Activated CD4-positive, alpha-beta T cell treated with anti-CD3 and anti-CD28 coated beads, Interleukin-2, Interleukin-6, amounts not matched to agents 100 ng/mL and 50 ng/mL, durations not matched to agents 16 hours and 8 hours (primary cell): ENCODE measurements at places on chromosomes 1 and 21.

GRCh38 chr1:50975436-50975835 lies 5.4 kb downstream of the CDKN2C start:
- DNase-seq: no peak

GRCh38 chr1:3702990-3703728 lies 49.1 kb upstream of the CCDC27 start:
- no peak for DNase-seq

GRCh38 chr1:15351310-15351709 lies 58.4 kb upstream of the EFHD2 start:
- no peak for DNase-seq

- peak; percentile 89 for DNase-seq
Observed at GRCh38 chr1:7549277-7550161, 221.6 kb upstream of the VAMP3 start.

DNA sequence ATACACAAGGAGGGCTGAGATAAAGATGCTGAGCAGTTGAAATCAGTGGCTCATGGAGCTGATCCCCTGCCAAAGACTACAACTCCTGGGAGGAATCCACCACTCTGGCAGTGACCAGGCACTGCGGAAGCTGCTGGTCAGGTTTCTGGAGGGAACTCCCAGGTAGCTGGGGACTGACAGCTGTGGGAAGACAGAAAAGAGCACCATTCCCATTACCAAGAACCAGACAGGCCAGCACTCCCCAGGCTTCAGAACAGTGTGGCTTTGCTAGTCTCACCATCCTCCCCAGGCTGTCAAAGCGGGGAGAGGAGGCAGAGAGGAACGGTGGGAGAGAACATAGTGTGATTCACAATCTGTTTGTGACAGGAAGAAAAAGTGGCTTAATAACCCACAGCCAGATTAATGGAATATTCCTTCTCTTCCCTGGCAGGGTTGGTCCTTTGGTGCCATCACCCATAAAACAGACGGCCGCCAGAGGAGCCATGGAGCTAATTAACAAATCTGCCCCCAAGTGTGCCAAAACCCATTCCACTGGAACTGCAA lies 92.1 kb downstream of the MAB21L3 start:
- DNase-seq: no peak

DNA sequence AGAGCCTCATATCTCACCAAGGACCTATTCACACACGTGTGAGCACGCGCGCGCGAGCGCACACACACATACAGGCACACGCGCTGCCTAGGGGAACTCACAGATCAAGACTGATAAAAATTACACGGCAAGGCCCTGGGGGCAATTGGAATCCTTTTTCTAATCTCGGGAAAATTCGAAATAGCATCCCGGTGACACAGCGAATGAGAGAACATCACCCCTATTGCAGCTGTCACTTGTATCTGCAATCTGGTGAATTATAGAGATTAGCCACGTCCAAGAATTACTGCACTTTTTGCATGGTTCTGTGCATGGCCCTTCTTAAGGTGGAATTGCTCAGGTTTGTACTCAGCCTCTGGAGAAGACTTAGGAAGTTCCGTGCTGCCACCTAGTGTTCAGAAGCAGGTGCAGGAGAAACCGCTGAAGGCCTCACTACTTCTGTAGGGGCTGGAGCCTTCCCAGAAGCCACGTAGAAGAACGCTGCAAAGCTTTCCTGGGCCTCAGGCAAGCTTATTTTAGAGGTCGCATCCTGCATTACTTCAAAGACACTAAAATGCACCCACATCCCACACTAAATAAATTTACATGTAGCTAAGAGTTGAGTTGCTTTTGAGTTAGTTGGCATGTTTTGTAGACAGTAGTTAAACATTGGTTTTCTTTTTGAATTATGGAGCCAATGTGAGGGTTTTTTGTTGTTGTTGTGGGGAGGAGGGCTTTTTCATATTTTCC lies 229.2 kb upstream of the CAMK1G start:
- DNase-seq: peak; percentile 67

- DNase-seq: no peak
Observed at GRCh38 chr1:116915086-116915661, 5.5 kb downstream of the PTGFRN start.

DNA sequence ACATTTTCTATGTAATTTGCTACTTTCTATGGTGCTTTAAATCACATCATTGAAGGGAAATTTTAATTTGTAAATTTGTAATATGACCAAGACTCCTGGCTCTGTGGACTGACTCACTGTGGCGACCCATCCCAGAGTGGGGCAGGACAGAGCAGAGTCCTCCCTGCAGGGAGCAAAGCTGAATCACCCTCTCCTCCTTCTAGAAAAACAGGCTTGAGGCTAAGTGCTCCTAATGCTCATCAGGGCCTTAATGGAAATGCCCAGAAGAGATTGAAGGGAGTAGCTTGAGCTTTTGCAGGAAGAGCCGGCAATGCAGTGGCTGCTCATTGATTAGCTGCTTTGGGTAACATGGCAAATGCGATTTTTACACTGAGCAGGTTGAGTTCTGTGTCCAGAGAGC lies 16.8 kb downstream of the S100A10 start:
- DNase-seq: no peak

DNA sequence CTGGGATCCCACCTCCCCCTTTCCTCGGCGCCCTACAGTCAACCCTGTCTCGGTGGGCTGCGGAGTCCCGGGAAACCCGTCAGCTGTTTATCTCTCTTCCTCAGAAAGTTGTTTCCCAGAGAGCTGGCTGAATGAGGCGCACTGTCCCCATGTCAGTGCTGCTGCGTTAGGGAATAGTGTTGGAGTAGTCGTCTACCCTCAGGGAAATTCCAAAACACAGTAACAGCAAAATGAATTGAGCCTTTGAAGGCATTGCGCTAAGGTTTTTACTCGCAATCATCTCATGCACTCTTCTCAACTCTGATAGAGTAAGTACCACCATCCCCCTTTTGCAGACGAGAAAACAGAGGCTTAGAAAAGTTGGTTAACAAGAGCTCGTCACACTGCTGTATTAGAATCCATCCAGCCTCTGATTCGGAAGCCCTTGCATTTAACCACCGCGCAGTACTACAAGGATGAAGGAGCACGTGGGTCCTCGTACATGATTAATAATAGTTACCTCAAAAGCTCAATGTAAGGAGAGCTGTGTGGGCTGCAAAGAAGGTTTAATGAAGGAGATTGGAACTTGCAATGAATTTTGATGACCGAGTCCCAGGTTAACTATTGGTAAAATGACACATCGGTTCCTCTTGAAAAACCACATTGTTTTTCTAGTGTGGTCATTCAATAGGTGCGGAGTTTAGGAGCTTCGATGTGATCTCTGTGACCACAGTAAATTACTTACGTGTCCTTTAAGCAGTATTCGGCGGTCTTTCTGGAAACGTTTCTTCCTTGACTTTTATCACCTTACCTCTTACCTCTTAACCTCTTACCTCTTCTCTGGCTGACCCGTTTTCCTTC lies 788 bp upstream of the EDEM3 start:
- DNase-seq: peak; percentile 38

- peak; percentile 70 for DNase-seq
Observed at GRCh38 chr1:36323636-36324352, at the start of gene EVA1B. EVA1B (minus strand) TSS chr1:36323645; CDS start chr1:36323037, 608 bp downstream.

DNA sequence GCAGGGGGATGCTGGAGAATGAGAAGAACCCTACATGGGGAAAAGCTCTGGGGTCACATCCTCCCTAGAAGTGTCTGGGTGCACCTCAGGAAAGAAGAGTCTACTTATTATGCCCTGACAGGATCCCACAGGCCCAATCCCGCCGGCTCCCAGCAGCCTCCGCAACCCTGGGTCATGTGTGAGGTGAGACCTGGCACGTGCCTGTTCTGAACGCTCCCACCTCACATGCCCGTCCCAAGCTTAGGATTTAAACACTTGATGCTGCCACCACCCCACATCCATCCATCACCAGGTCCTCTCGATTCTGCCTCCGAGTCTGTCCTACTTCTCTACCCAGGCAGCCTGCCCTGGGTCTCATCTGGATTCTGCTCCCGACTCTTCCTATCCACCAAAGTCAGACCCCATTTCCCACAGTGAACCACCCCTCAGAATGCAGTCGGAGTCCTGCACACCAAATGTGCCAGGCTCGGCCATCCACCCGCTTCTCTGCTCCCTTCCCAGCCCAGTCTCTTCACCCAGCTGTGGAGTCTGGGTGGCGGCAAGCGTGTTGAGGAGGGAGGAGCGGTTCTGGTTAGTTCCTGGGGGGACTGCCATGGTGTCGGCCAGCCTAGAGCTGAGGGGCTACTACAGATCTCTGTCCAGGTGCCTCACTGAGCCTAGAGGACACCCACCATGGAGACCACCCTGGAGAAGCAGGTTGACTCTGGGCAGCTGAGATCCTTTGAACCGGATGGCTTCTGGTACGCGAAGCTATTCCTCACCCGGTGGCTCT lies 23.9 kb downstream of the SLC2A1 start:
- DNase-seq: no peak

- DNase-seq: peak; percentile 63
Observed at GRCh38 chr1:157496121-157496526, 56.2 kb downstream of the FCRL5 start.

- no peak for DNase-seq
Observed at GRCh38 chr1:73789965-73790364, 408.0 kb downstream of the LRRIQ3 start.

DNA sequence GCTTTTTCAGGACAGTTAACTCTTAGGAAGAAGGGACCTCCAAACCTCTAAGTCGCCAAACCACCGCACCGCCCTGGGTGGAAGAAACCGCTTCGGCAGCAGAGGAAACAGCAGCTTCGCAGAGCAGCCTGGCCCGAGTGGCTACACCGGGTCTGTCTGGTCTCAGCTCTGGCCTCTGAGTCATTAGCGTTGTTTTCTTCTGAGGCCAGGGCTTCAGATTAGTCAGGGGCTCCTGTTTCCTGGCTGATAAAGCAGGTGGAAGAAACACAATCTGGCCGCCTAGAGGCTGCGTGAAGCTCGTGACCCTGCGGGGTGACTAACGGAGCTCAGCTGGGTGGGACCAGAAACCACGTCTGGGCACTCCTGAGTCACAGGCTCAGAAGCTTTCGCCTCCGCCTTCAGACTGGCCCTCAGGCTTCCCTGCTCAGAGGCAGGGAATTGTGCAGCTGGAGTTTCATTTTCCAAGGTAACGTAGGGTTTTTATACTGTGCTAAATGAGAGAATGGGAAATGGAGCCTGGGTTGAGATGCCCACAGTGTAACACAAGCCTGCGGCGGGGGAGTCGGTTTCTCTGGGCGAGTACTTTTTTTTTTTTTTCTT lies 44.9 kb downstream of the CHAF1B start:
- DNase-seq: peak; percentile 88

DNA sequence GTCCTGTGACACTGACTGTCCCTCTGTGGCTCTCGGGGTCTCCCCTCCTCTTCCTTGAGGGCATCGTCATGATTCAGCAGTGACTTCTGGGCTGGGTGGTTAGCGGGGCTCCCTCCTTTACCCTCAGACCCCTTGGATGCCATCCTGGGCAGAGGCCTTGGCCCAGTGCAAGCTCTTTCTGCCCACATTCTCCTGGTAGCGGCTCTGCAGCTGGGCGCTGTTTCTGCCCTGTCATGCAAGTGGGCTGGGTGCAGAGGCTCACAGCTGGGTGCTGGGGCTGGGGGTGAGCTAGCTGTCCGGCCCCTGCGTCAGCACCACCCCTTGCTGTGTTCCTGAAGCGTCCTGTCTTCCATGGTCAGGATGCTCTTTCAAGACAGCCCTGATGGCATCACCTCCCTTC lies 158.5 kb downstream of the PCBP3 start:
- DNase-seq: no peak

- no peak for DNase-seq
Observed at GRCh38 chr1:29939079-29939478, 702.8 kb downstream of the PTPRU start.

DNA sequence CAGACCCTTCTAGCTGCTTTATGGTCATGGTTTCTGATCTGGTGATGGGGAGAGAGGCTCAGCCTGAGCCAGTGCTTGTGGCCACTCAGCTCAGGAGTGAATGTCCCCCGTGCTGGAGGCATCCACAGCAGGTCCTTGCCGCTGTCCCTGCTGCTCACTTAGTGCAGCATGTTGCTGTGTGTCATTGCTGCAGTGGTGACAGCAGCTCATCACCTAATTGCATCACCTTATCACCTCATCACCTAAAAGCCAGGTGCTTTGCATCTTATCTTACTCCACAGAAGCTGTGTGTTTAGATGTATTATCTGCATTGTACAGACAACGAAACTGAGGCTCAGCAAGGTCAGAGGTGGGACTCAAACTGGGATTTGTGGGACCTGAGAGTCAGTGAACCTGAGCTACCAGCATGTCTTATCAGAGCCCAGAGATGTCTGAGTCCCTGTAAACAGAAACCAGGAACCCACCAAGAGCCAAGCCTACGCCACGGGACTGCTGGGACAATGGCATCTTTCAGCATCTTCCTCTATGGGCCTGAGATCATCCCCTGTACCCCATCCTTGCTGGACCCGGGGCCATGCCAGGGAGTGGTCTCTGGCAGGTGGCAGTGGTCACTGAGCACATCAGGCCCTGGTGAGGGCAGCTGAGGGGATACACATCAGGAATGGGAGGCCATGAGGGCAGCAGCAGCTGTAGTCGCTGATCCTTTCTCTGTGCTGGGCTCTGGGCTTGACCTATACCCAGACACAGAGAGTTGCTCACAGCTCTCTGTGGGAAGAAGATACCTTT lies 6.5 kb downstream of the PODN start:
- DNase-seq: no peak

GRCh38 chr1:226973898-226974543 lies 33.9 kb downstream of the COQ8A start:
- DNase-seq: no peak

- DNase-seq: no peak
Observed at GRCh38 chr1:7670334-7671145, 100.6 kb upstream of the VAMP3 start.

DNA sequence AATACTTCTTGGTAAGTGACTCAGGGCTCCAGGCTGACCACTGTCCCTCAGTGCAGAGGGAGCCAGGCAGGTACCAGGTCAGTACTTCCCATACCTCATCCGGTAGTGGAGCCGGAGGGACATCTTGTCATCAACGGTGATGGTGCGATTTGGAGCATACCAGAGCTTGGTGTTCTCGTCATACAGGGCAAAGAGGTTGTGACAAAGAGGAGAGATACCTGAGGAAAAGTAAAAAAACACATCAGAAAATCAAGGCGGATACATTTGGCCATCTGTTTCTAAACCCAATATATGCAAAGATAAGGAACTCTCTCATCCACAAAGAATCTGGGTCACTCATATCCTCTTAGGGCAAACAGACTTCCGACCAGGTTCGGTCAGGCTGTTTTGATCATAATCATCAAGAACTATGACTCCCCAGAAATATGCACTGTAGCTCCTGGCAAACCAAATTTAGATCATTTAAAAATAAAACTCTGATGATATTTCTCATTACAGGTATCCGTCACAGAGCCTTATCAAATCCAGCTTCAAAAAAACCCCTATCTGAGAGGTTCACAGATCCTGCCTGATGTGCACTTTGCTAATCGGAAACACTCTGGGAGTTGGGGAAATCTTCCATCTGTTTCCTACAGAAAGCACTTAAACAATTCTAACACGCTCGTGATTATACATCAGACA lies 87.3 kb downstream of the JAK1 start:
- DNase-seq: no peak

- no peak for DNase-seq
Observed at GRCh38 chr1:59522925-59523505, 226.1 kb downstream of the FGGY start.

- no peak for DNase-seq
Observed at GRCh38 chr1:15706751-15707150, 22.6 kb downstream of the PLEKHM2 start.

GRCh38 chr1:167094690-167095089 lies 815 bp downstream of the STYXL2 start:
- no peak for DNase-seq
